NCI-H1092 treated with DMSO at 0.1 percent for 48 hours (cell line): ENCODE measurements at places on chromosomes 11 and 22.

DNA sequence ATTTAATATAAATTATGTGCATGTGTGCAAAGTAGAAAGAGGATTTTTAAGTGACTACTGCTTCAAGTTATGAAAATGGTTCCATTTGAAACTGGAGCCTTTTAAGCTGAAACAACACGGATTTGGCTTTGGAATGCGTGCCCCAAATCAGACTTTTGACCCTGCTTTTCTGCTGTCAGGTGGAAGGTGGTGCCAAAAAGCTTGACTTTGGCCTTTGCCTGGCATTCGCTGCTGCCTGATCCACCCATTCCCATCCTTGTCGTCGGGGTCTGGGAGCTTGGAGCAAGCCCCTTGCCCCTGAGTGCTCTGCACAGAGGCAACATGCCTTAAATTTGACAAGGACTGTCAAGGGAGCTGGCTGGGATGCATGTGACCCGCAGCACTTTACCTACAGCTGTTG, 335.3 kb upstream of the SYN3 start:
- no peak for DNase-seq

- DNase-seq = no peak
These were observed 24.4 kb downstream of the YAP1 start for GRCh38 chr11:102134597-102134996.

DNA sequence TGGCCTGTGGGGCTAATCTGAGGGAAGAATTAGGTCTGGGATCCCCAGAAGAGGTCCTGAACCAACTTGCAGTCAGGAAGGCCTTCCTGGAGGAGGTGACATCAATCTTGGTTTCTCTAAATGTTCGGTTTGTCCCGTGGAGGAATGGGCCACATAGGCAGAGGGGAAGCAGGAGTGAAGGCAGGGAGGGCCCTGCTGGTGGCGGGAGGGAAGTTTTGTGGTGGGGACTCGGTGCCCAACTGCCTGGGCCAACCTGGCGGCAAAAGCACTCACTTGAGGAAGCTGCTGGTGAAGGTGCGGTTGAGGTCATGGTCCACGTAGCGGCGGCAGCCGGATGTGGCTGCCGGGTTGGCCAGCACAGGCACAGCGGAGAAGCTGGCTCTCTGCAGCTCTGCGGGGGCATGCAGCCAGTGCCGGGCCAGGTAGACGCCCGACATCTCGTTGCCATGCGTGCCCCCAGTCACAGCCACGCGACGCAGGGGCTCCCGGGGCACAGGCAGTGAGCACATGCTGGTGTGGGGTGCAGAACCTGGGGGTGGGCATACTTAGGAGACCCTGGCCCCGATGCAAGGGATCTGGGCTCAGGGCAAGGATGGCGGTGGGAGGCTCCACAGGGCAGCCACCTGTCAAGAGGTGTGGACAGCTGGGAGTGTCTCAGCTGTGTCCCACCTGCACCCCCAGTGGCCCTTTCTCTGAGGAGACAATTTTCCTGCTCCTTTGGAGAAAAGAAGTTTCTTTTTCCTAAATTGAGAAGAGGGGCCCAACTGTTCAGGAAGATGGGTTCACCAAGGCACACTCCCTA, 3.8 kb downstream of the ACY3 start:
- DNase-seq = no peak

- no peak for DNase-seq
These were observed 74.2 kb downstream of the STIM1 start for GRCh38 chr11:3929649-3930048.

DNA sequence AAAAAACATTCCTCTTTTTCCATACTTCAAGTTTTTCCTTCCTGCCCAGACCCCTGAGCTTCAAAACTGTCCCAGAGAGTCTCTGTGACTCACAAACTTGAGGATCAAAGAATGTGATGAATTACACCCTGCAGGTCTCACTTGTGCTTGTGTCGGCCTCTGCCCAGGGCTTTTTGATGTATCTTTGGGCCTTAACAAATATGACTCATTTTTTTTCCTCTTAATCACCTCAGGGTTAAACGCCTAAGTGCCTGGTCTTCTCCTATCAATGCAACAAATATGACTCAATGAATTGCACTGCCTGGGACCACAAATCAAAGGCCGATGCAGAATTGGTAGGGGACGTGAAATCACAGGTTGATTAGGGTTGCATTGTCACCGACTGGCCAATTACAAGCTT, 267.7 kb downstream of the LARGE1 start:
- DNase-seq = no peak

DNA sequence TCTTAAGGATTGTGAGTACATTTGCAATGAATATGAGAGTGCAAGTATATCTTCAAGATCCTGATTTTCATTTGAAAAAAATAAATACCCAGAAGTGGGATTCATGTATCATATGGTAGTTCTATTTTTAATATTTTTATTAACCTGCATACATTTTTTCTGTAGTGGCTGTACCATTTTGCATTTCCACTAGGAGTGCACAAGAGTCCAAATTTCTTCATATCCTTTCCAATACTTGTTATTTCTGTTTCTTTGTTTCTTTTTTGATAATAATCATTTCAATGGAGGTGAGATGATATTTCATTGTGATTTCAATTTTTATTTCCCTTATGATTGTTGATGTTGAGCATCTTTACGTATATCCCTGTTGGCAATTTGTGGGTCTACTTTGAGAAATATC, 759.8 kb upstream of the CNTN5 start:
- DNase-seq = no peak

- DNase-seq = no peak
These were observed 2.6 kb downstream of the KCNK7 start for GRCh38 chr11:65592858-65593517.

DNA sequence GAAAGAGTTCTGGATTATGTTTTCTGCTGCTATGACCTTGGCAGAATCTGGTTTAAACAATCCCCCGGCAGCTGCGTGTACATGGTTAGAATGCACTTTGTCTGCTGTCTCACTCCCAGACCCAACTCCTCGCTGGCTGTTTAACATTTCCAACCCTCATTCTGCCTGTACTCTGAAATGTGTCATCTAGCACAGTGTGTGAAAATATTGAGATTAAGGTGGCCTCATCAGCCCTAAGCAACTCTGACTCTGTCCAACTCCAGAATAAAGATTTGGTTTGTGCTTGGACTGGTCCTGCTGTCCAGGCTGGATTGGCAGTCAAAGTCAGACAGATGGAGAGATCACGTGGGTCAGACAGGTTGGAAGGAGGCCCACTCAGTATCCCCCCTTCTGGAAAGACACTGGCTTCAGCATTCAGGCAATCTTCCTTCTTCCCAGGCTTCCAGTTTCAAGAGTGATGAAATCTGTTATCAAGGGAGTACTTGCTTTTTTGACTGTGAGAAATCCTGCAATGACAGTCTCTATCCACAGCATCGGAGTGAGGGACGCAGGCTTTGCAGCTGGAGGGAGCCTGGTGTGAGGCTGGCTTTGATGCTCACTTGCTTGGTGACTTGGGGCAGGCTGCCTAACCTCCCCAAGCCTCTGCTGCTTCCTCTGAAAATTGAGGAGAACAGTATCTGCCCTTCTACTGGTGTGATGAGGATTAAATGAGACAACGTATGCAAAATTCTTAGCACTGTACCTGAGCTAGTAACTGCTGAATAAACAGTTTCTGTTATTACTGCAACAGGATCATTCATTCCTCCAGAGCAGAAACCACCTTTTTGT, 29.8 kb downstream of the ABTB2 start:
- peak; percentile 64 for DNase-seq

- no peak for DNase-seq
These were observed 4.8 kb downstream of the DDX10 start for GRCh38 chr11:108669711-108670110.

GRCh38 chr11:32006799-32007388, 84.0 kb upstream of the RCN1 start:
- DNase-seq = peak; percentile 16

DNA sequence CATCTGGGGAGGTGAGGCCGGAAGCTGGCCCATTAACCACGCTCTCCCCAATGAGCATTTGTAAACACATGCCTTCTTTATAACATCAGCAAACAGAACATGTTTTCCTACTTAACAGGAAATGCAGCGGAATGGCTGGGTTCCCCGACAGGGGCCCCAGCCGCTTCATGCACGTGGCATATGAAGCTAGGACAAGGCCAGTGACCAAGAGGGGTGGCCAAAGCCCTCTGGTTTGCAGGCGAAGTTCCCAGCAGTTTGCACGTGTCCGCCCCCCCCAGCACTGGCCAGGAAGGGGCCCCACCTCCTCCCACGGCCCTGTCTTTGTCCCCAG, 38.7 kb upstream of the LINC01488 start:
- DNase-seq = peak; percentile 53

DNA sequence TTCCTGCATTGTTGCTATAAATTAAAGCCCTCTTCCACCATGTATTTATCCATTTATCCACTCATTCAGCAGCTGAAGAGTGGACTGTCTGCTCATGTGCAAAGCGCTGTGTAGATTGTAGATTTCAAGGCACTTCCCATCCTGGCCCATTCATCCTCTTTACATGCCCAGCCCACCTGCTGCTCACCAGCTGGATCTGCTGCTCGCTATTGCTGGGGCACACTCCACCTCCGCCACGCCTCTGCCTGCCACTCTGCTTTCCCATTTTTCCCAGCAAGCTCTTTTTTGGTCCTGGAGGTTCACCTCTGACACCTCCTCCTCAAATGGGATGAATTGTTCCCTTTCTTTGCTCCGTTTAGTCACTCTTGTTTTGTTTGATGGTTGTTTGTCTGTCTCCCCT, 48.3 kb downstream of the CEP164 start:
- peak; percentile 17 for DNase-seq

DNA sequence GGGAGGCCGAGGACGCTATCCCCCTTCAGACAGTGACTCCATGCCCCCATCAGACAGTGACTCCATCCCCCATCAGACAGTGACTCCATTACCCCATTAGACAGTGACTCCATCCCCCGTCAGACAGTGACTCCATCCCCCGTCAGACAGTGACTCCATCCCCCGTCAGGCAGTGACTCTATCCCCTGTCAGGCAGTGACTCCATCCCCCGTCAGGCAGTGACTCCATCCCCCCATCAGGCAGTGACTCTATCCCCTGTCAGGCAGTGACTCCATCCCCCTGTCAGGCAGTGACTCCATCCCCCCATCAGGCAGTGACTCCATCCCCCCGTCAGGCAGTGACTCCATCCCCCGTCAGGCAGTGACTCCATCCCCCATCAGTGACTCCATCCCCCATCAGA, 9.1 kb upstream of the TTLL8 start:
- DNase-seq = no peak

DNA sequence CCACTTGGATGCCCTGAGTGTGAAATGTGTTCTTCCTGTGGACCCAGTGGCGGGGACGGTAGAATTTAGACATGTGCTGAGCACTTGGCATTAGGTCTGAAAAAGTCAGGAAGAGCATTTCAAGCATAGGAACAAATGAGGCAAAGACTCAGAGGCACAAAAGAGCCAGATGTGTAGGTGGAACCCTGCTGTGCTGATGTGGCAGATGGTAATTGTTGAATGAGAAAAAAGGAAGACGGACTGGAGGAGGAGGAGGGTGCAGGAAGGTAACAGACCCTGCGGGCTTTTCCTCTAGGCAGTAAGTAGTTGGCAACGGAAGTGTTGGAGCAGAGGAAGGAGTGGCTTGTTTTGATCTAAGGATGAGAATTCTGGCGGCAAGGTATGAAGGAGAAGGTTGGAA, 985.8 kb downstream of the TBC1D22A start:
- DNase-seq = no peak

DNA sequence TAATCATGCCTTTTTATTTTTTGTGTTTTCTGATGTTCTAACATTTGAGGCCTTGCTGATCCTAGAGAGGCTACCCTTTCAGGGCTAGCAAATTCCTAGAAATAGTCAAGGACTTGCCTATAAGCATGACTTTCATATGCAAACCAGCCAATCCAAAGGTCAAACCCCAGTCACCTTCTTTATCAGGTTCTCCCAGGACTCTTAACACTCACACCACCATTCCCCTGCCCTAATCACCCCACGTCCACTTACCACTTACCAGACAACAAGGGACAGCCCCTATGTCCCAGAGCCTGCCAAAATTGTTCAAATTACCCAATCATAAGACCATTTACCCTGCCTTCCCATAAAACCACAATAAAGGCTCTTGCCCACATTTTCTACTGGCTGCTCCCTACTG, 1339.8 kb downstream of the LRRC4C start:
- DNase-seq = no peak

- DNase-seq = no peak
These were observed 6.8 kb downstream of the GTSE1 start for GRCh38 chr22:46303347-46303965.

DNA sequence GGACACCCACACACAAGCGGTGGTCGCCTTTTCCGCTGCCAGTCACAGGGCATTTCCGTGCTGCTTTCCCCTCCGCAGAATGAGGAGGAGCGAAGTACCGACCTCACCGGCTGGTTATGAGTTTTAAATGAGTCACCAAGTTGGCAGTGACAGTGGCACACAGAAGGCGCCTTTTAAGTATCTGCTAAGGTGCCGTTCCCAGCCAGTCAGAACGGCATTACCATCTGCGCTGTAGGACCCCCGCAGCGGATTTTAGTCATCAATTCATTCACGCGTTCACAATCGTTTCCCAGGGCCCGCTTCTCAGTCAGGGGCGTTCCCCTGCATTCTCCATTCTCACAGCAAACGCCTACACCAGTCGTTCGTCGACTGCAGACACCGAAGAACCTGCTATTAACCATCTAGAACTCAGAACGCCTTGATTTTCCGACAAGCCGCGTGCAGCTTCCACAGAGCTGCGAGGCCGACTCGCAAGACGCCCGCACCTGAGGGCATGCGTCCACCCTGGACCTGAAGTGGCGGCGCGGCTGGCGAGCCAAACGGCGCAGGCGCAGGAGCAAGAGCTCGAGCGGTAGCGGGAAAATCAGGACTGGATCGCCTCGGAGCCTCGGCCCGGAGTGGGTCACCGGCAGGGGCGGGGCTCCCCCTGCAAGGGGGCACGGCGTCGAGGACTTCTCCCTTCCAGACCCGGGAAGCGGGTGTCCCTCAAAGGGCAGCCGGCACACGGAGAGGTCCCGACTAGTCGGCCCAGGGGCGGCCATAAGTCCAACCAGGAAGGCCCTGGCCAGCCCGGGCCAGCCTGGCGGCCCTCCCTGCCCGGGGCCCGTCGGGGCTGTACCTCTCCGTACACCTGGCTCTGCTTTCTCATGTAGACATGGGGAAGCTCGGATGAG, 642 bp downstream of the CYP2R1 start:
- DNase-seq = peak; percentile 89

- no peak for DNase-seq
These were observed 81.1 kb upstream of the SHANK2 start for GRCh38 chr11:71333473-71333872.

DNA sequence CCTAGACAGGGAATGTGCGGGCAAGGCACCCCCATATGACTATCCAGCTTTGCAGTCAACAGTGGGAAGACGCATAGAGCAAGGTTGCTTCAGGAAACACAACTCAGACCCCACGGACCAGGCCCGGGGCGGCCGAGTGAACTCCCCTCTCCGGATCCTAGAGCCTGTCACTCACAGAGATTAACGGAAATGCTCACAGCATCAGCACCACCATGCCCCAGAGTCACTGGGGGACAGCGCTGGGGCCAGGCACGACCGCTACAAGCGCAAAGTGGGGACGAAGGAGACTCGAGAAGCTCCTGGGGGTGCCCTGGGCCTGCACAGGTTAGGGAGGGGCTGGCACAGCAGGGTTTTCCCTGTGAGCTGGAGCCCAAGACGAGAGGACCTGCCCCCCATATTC, 15.9 kb downstream of the MACROD1 start:
- DNase-seq = no peak
